ENCODE measurements at places on chromosomes 2 and 18.

GRCh38 chr2:68663371-68664156 is 20.2 kb downstream of the PROKR1 start:
- no peaks in the 10 kb centered on the region for H3K4me1 ChIP-seq
- no peaks in the 10 kb centered on the region for H3K27me3 ChIP-seq
- DNase-seq, result no peak
- H3K27ac ChIP-seq, result no peak overlapping the region

DNA sequence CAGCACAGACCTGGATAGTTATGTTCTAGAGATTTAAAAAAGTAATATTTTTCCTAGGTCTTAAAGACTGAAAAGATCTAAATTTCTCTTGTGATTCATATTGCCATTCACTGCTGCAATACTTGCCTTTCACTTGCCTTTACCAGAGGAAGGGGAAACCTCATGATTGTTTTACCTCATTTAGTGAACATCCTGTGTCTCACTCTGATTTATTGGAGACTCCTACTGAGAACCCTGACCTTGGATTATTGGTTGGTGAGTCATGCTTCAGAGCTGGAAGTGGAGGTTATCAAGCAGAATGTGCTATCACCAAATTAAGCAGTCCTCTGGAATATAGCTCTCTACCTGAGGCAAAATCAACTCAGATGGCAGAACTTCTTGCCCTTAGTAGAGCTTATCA is 500.5 kb downstream of the TSN start:
- DNase-seq, result no peak
- no peaks in the 10 kb centered on the region for H3K4me1 ChIP-seq
- no peak overlapping the region for H3K4me3 ChIP-seq
- no peaks in the 10 kb centered on the region for H3K27me3 ChIP-seq
- no peak overlapping the region for H3K27ac ChIP-seq

DNA sequence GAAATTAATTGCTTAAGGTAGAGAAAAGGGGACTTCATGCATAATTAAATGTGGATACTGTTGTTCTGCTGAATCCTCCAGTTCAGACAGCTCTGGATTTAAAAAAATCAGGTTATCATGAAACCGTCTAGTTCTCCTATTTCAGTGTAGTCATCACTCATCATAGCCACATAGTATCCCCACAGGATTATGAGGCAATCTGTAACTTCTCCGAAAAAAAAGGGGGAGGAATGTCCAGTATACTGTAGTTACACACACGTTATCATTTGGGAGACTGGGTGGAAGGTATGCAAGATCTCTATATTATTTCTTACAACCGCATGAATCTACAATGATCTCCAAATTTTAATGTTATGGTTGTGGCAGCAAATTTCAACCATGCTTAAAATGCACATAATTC is 114.0 kb downstream of the HIBCH start:
- H3K27me3 ChIP-seq, result no peaks in the 10 kb centered on the region
- no peak overlapping the region for H3K4me3 ChIP-seq
- no peak overlapping the region for H3K27ac ChIP-seq
- no peak for DNase-seq
- H3K36me3 ChIP-seq, result no peaks in the 10 kb centered on the region
- H3K4me1 ChIP-seq, result no peaks in the 10 kb centered on the region

DNA sequence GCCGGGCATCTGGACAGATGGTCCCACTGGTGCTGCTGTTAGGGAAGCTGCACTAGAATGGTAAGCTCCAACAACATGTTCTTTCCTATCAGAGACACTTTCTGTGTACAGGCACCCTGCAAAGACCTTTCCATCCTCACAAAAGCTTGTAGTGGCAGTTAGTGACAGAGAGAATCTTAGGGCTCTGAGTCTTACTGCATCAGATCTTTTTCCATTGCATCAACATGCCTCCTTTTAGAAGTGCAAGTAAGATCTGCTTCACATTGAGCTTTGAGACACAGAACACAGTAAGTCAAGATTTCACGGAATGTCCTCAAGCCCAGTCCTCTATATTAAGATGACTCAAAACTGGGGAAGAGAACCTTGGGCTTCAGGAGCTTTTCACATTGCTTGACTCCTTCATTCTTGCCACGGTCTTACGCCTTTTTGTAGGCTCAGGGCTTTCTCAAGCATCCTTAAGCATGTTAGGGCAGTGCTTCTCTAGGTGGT is 52.6 kb downstream of the ARL4C start:
- no peak overlapping the region for H3K27ac ChIP-seq
- no peak for DNase-seq
- H3K27me3 ChIP-seq, result no peaks in the 10 kb centered on the region
- H3K4me1 ChIP-seq, result peaks cover 3% of the 10 kb centered on the region
- no peaks in the 10 kb centered on the region for H3K36me3 ChIP-seq

GRCh38 chr2:33106115-33106514 is 159.4 kb downstream of the LTBP1 start:
- no peak overlapping the region for H3K27ac ChIP-seq
- no peak for DNase-seq
- H3K4me1 ChIP-seq, result no peaks in the 10 kb centered on the region
- no peaks in the 10 kb centered on the region for H3K27me3 ChIP-seq

GRCh38 chr2:53848062-53848461 is 11.7 kb downstream of the GPR75 start:
- H3K27me3 ChIP-seq, result no peaks in the 10 kb centered on the region
- H3K27ac ChIP-seq, result no peak overlapping the region
- no peak for DNase-seq
- peaks cover 9% of the 10 kb centered on the region for H3K36me3 ChIP-seq
- no peaks in the 10 kb centered on the region for H3K4me1 ChIP-seq

DNA sequence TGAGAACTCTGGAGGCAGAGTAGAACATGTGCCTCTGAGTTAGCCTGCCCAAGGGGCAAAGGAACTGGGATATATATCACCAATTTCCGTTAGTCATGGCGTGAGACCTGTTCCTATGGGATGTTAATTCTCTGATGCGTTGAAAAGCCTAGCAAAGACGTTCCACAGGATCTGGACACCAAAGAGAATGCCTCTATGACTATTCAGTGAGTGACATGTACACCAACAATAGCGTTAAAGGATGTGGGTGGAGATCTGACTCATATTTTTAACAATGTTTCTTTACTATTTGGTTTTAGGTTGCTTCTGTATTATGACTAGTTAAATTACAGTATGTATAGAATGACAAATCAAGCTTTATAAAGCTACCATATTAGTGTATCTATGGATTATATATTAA is 320.9 kb upstream of the MC4R start:
- no peak overlapping the region for H3K4me3 ChIP-seq
- no peaks in the 10 kb centered on the region for H3K4me1 ChIP-seq
- no peaks in the 10 kb centered on the region for H3K36me3 ChIP-seq
- no peak for DNase-seq

DNA sequence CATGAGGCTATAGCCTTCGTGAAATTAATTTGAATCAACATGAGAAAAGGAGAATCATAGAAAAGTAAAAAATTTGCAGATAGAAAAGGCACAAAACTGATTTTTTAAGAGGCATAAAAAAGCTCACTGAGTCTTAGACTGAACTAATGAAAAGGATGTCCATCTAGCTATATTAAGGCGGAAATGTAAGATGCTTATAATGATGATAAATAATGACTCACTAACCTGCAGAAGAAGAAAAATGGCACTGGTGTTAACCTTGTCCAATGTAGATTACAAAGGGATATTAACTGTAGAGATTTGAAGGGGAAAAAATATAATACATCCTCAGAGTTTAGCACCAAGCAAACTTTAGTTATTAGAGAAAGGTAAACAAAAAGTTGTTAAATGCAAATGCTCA is 1098.0 kb upstream of the DDX18 start:
- H3K4me1 ChIP-seq, result no peaks in the 10 kb centered on the region
- H3K36me3 ChIP-seq, result no peaks in the 10 kb centered on the region
- no peak overlapping the region for H3K4me3 ChIP-seq
- H3K27ac ChIP-seq, result no peak overlapping the region
- no peak for DNase-seq

GRCh38 chr2:23399674-23400261 is 14.8 kb downstream of the KLHL29 start:
- no peak overlapping the region for H3K4me3 ChIP-seq
- H3K4me1 ChIP-seq, result peaks cover 14% of the 10 kb centered on the region
- DNase-seq, result no peak
- no peaks in the 10 kb centered on the region for H3K27me3 ChIP-seq
- H3K27ac ChIP-seq, result no peak overlapping the region

DNA sequence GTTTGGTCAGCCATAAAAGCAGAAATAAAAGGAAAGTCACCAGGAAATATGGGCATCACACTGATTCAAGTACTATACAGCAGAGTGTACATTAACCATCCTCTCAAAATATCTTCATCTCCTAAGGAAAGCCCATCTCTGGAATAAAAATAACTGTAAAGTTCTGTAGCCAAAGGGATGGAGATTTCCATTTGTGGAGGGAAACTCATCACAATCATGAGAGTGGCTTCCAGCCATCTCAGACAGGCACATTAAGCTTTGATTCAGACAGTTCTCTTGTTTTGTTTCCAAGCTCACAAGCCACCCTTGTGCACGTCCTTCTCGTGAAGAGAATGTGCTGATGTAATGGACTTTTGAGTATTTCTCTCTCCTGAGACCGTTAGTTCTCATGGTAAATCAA is 695.5 kb downstream of the LRRTM4 start:
- H3K27me3 ChIP-seq, result no peaks in the 10 kb centered on the region
- no peaks in the 10 kb centered on the region for H3K4me1 ChIP-seq
- no peaks in the 10 kb centered on the region for H3K36me3 ChIP-seq
- no peak for DNase-seq
- H3K27ac ChIP-seq, result no peak overlapping the region
- H3K4me3 ChIP-seq, result no peak overlapping the region

DNA sequence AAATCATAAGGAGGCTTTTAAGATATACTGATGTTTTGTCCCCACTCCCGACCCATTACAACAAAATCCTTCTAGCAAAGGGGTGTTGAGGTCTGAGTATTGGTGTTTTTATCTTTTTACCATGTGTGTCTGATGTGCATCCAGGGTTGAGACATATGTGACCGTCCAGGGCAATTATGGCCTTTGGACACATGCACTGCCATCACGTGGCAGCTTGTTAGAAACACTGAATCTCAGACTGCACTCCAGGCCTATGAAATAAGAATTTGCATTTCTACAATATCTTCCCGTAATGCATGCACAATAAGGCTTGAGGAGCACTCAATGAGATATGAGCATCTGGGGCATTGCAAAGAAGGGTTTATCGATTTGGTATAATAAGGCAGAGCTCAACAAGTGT is 235.1 kb upstream of the ZNF804A start:
- DNase-seq, result no peak
- no peak overlapping the region for H3K27ac ChIP-seq
- no peaks in the 10 kb centered on the region for H3K27me3 ChIP-seq
- H3K36me3 ChIP-seq, result no peaks in the 10 kb centered on the region
- H3K4me1 ChIP-seq, result no peaks in the 10 kb centered on the region
- H3K4me3 ChIP-seq, result no peak overlapping the region

DNA sequence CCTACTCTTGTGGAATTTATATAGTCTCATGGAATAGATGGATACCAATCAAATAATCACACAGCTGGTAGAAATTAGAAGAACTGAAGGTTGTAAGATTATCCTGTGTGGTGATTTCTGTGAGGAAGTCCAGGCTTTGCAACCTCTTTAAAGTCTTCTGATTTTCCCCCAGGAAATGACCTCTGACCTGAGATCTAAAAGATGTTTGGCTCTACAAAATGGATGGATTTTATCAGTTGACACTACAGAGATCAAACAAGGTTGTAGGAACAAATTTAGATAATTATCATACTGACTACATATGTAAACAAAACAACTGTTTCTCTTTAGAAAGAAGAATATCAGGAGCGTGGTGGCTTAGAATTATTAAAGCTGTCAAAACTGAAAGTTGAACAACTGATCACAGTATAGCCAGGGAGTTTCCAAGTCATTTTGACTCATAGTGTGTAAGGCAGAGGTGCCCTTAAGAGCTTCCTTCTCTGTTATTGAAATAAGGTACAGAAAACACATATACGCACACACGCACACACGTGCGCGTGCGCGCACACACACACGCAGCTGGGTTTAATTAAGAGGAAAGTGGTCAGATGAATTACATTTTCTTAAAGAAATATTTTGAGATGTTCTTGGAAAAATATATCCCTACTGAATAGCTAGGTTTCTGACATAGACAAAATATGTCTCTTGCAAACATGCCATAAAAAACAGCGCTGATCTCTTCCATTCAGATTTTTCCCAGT is 35.5 kb upstream of the PELI1 start:
- H3K27ac ChIP-seq, result no peak overlapping the region
- H3K4me1 ChIP-seq, result no peaks in the 10 kb centered on the region
- no peak for DNase-seq

DNA sequence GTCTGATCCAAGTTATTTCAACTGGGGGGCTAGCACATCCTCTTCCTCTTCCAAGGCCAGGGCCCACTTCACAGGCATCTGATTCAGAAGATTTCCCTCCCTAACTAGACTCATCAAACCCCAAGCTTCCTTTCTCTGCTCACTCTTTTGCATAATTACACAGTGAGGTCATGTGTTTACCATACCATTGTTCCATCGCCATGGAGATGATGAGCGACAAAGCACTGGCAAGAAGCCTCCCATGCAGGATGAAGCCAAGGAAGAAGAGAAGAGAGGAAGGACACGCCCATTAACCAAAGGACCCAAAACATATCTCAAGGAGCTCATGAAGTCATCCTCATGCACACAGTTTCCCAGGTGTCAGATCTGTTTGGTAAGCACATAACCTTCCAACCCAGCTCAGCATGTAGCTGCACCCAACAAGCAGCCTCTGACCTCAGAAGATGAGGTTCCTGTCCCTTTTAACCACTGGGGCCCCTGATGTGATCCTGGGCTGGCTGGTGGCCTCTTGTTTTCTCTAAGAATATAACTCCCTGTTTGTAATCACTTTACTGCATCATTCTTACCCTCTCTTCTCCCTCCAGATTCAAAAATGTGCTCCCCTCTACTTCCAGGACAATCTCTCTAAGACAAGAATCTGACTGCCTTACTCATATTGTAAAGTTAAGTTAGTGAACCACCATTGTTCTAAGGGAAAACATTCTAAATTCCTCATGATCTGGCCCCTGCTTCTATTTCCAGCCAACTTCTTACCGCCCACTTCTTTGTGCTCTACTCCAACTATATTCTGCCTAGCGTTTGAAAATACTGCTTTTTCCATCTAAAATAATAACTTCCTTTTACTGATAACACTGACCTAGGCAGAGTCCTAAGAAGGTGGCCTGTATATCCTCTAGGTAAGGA is 190.1 kb downstream of the TTC32 start:
- DNase-seq, result no peak
- no peaks in the 10 kb centered on the region for H3K4me1 ChIP-seq
- H3K27me3 ChIP-seq, result no peaks in the 10 kb centered on the region
- H3K4me3 ChIP-seq, result no peak overlapping the region
- H3K36me3 ChIP-seq, result no peaks in the 10 kb centered on the region
- H3K27ac ChIP-seq, result no peak overlapping the region

DNA sequence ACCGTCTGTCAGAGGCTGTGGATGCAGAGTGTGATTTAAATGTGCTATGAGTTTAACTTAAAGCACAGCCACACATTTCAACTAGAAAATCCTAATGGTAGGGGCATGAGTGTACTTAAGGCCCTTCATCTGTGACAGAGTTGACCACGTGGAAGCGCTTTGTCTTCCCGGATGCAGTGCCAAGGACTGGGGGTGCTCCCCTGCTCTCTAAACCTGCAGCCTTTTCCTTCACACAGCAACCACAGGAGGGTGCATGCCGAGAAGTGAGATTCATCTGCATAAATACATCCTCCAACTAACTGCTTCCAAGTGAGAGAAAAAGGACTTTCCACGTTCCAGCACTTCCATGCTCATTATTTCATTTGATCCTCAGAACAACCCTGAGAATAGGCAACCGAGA is 149.6 kb downstream of the MYT1L start:
- H3K36me3 ChIP-seq, result peaks cover 10% of the 10 kb centered on the region
- no peak overlapping the region for H3K4me3 ChIP-seq
- H3K27ac ChIP-seq, result no peak overlapping the region
- no peaks in the 10 kb centered on the region for H3K27me3 ChIP-seq
- peaks cover 12% of the 10 kb centered on the region for H3K4me1 ChIP-seq
- DNase-seq, result no peak

Measured in spinal cord (tissue), 10 donors.